ENCODE measurements at places on chromosomes 4 and X. TPM values are rescaled to one million over a fixed set of nuclear protein-coding genes. Genes with fewer than 3 reads are reported as not detected.

DNA sequence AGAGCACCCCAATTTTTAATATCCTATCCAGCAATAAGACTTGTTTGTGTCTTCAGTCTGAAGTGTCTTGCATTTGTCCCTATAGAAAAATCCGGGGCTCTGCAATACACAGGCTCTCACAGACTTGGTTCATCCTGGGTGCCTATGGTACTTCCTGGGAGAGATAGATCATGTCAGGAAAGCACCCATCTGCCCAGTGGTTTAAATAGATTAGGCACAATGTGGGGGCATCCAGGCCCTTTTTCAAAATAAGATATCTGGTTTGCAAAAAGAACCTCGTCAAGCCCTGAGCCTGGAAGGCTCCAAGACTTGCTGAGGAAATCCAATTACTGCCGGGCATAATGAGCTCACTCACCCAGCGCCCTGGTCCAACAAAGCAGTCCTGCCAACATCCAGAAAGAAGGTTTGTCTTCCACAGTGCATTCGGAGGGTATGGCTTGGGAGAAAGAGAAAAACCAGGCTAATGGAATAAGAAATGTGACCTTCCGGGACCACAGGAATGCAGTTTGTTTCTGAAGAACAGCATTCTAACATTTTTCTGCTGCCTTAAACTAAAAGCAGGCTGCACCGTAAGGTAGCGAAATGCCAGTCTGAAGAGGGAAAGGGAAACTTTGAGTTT, 11.6 kb downstream of the JAKMIP1 start:
- no peak for DNase-seq

- peak; percentile 4 for DNase-seq
These were observed 2387.6 kb downstream of the PCDH7 start for GRCh38 chr4:33107814-33108213.

GRCh38 chr4:138521809-138522208, 279.7 kb upstream of the SLC7A11 start:
- no peak for DNase-seq

DNA sequence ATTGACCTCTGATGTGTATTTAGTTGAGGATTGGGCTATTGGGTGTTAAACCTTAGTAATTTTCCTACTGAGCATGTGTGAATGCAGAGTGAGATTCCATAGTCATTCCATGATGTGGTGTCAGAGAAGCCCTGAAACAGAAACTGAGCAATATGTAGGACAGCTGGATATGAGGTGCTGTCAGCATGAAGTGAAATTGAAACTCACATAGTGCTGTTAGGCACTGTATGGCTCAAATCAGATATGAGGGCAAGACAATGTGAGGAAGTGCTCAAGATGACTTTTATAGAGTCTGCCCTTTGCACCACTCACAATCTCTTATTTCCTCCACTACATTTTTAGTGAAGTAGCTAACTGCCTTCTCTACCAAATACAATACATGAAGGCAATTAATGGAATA, 188.3 kb downstream of the SH3BGRL start:
- DNase-seq, result no peak

- peak; percentile 86 for DNase-seq
These were observed 240.6 kb downstream of the CBR4 start for GRCh38 chr4:168769416-168769815.

GRCh38 chrX:1591863-1592469, 562 bp downstream of the AKAP17A start:
- DNase-seq, result peak; percentile 22

- DNase-seq, result peak; percentile 58
These were observed 23.4 kb downstream of the CCNI start for GRCh38 chr4:77052352-77052751.

GRCh38 chr4:7110546-7110945, 42.7 kb upstream of the GRPEL1 start:
- DNase-seq, result no peak

Gene SMC1A
- total RNA-seq, result 23.3 TPM

Gene FRG2
- total RNA-seq, result not detected

Gene LDB2
- total RNA-seq, result 24.2 TPM

Gene KIT
- total RNA-seq, result 5.5 TPM

Gene NLGN4X
- total RNA-seq, result 0.86 TPM

Gene HOPX
- total RNA-seq, result under 0.01 TPM

Gene SHROOM4
- 0.43 TPM for total RNA-seq

Gene FAT4
- 44.9 TPM for total RNA-seq

Measured in fibroblast of villous mesenchyme (primary cell).